ENCODE measurements at places on chromosomes 7 and 10.

DNA sequence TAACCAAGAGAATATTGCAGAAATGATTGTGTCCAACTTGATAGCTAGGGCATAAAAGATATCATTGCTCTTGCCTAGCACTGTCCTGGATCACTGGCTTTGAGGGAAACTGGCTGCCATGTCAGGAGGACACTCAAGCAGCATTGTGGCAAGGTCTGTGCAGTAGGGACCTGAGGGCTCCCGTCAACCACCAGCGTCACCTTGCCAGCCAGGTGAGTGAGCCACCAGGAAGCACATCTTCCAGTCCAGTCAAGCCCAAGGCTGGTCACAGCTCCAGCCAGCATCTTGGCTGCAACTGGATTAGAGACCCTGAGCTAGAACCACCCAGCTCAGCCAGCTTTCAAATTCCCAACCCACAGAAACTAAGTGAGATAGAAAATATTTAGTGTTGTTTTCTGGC lies 392.7 kb downstream of the CALN1 start:
- no peak for DNase-seq

- no peak for DNase-seq
Observed at GRCh38 chr7:157900011-157900410, 563.2 kb downstream of the DNAJB6 start.

- DNase-seq = no peak
Observed at GRCh38 chr7:100095289-100095688, 5.9 kb downstream of the MCM7 start.

- no peak for DNase-seq
Observed at GRCh38 chr7:113804475-113805095, 114.2 kb downstream of the PPP1R3A start.

GRCh38 chr7:146991596-146991995 lies 875.0 kb downstream of the CNTNAP2 start:
- DNase-seq = no peak

All from stimulated activated CD8-positive, alpha-beta memory T cell treated with anti-CD3 and anti-CD28 coated beads, Interleukin-7, amount 100 ng/mL, for 1 hour (primary cell).